ENCODE measurements at places on chromosomes 5 and 9.

- no peak for DNase-seq
Measured at GRCh38 chr5:169945831-169946261, 34.4 kb downstream of the INSYN2B start.

DNA sequence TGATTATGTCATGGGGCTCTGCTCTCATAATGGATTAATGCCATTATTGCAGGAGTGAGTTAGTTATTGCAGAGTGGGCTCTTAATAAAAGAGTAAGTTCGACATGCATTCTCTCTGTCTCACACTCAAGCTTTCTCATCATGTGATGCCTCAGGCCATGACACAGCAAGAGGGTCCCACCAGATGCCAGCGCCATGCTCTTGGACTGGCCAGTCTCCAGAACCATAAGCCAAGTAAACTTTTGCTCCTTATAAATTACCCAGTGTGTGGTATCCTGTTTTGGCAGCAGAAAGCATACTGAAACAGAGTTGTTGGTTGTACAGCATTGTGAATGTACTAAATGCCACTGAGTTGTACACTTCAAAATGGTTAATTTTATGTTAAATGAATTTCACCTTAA is 138.1 kb downstream of the MYO10 start:
- no peak for DNase-seq

- no peak for DNase-seq
Measured at GRCh38 chr5:67581203-67581602, 384.6 kb upstream of the CD180 start.

- no peak for DNase-seq
Measured at GRCh38 chr5:6220346-6221088, 157.8 kb downstream of the MED10 start.

- DNase-seq, result no peak
Measured at GRCh38 chr9:137161558-137162486, 8.0 kb downstream of the LRRC26 start.

DNA sequence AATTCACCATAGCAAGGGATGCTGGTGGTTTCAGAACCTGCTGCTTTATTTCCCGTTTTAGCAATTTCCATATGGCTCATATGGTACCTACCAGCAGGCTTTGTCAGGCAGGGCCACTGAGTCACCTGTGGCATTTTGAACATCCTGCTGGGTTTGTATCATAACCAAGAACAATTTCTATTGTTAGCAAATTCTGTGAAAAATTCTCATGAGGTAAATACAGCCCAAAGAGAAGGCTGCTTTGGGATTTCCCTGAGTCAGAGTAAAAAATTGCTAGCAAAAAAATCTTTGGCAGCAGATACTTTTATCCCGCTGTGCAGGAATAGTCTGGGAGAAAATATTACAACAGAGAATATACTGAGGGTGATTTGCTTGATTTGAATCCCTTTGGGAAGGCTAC is 52.7 kb downstream of the PRR16 start:
- DNase-seq, result no peak

- no peak for DNase-seq
Measured at GRCh38 chr5:69368458-69369339, 621 bp downstream of the AK6 start.

DNA sequence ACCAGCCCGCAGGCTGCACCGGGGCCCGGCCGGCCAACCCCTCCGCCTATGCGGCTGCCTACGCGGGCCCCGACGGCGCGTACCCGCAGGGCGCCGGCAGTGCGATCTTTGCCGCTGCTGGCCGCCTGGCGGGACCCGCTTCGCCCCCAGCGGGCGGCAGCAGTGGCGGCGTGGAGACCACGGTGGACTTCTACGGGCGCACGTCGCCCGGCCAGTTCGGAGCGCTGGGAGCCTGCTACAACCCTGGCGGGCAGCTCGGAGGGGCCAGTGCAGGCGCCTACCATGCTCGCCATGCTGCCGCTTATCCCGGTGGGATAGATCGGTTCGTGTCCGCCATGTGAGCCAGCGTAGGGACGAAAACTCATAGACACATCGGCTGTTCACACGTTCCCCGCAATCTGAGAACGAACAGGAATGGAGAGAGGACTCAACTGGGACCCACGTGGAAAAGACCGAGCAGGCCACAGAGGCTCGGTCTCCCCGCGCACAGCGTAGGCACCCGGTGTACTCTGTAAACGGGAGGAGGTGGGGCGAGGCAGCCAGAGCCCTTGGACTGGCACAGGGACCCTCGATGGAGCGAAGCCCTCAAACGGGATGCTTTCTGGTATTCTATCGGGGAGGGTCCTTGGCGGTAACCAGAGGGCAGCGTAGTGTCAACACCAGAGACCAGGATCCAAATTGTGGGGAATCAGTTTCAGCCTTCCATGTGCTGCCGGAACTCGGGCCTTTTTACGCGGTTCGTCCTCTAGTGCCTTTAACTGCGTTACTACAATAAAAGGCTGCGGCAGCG is 1.9 kb downstream of the FOXE1 start:
- no peak for DNase-seq

DNA sequence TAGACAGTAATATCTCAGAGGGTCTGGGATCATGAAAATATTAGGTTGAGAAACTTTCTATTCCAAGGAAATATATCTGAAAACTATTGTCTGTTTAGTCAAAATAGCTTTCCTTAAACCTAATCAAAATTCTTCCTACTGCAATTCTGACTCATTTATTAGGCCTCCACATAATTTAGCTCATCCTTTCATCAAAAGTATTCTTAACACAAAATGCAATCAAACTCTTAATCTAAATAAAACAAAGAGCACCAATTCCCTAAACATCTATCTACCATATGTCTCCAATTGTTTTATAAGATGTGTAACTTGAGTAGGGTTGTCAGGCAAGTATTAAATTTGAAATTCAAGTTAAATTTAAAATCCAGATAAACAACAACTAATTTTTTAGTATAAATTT is 142.1 kb downstream of the PLK2 start:
- no peak for DNase-seq

- DNase-seq, result no peak
Measured at GRCh38 chr5:108581026-108581425, 166.7 kb upstream of the FER start.

DNA sequence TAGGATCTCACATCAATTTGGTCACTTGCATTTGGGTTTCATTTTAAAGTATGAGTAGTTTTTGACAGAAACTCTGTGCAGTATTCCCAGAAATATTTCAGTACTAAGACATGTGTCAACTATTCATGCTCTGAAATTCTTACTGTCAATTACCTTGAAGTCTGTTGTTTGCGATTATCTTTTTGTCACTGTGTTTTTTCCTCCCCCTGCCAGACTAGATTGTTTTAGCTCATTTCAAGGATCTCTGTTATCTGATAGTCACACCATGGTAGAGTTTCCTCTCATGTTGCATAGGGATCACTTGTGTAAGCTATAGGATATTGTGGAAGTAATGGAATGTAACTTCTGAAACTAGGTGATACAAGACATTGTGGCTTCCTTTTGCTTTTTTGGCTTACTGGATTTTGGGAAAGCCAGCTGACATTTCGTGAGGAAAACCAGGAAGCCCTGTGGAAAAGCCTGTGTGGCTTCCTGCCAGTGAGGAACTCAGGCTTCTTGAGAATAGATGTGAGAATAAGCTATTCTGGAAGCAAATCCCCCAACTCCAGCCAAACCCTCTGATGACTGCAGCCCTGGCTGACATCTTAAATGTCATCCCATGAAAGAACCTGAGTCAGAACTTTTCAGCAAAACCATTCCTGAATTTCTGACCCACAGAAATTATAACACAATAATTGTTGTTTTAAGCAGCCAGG is 122.2 kb downstream of the FGF10 start:
- DNase-seq, result no peak

DNA sequence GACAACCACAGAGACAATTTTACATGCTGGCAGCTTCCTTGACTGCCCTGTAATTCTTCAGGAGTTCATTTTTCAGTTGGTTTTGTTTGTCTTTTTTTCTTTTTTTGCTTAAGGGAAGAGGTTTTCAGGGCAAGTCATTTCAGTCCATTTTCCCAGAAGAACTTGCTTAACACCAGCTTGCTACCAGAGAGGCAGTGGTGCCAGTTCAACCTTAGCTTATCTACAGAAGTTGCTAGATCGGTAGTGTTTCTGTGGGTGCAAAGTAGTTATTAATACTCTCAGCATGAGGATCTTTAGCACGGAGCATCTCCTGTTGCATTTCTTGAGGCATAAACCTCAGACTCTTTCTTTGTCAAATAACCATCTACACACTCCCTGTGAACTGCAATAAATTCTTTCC is 1.1 kb downstream of the SPEF2 start:
- no peak for DNase-seq

GRCh38 chr5:95881833-95882232 is 59.3 kb upstream of the GLRX start:
- DNase-seq, result no peak

DNA sequence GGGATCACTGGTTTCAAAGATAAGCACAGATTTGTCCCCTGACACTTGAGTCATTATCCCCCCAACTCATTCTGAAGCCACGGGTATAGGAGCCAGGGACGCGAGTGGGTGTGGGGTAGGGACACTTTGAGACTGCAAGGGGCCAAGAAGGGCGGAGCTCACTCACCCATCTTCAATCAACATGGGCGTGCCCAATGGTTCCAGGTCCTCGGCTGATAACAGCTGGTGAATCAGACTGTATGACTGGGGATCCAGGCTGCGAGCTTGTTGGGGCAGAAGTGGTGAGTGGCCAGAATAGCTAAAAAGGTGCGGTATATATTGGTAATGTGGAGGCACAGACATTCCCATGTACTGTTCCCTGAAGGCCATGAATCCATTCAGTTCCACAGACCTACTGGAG is 30.7 kb upstream of the NR5A1 start:
- DNase-seq, result no peak

DNA sequence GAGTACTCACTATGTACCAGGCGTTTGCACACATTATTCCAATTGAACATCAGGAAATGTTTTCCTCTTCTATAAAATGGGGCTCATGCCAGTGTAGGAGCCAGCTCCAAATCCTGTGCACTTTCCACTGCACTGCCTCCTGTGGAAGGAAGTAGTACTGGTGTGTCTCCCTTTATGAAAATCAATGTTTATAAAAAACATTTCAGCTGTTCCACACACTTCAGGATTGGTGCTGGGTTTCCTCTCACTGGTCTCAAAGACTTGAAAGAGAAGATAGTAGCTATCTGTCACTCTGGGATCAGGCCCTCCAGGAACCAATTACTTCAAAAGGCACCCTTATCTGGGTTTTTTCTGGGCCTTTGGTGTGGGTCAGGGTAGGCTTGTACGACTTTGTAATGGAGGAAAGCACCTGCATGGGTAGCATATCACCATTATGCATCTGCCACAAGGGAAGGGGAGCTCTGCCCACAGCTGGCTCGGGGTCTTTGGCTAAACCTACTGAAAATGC is 32.5 kb downstream of the RAB14 start:
- no peak for DNase-seq

DNA sequence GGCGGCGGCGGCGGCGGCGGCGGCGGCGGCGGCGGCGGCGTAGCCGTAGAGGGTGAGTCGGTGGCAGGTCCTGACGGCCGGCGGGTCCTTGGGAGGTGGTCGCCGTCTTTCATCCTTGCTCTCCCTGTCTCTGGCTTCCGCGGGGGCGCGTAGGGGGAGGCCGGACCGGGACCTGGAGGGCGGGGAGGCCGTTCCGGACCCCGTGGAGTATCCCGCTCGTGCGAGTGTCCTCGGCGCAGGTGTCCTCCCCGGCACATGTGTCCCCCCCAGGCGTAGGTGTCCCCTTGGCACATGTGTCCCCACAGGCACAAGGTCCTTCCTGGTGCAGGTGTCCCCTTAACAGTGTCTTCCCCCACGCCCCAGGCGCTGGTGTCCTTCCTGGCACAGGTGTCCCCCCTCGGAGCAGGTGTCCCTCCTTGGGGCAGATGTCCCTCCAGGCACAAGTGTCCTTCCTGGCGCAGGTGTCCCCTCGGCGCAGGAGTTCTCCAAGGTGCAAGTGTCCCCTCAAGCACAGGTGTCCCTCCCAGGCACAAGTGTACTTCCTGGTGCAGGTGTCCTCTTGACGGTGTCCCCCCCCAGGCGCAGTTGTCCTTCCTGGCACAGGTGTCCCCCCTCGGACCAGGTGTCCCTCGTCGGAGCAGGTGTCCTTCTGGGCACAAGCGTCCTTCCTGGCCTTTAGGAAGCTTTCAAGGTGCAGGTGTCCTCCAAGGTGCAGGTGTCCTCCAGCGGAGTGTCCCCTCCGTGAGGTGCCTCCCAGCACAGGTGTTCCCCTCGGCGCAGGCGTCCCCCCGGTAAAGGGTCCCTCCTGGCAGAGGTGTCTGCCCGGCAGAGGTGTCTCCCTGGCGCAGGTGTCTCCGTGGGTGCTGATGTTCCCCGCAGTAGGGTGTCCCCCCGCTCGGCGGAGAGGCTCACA is 519 bp downstream of the EXOC3 start:
- DNase-seq, result no peak

DNA sequence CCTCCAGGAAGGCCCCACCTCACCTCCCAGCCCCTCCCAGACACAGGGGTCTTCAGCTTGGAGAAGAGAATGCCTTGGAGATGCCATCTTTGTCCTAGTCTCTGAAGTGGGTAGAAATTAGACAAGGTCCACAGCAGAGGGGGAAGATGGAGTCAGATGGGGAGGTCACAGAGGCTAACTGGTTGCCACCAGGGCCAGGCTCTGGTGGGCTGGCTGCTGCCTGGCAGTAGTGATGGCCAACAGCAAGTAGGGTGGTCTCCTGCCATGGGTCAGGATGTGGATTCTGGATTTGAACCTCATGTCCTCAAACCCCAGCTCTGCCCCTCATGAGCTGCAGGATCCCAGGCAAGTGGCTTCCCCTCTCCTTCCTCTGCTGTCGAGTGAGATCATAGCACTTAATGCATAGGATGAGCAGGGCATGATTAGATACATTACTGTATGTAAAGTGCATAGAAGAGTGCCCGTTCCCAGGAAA is 38.7 kb upstream of the NEK6 start:
- no peak for DNase-seq

DNA sequence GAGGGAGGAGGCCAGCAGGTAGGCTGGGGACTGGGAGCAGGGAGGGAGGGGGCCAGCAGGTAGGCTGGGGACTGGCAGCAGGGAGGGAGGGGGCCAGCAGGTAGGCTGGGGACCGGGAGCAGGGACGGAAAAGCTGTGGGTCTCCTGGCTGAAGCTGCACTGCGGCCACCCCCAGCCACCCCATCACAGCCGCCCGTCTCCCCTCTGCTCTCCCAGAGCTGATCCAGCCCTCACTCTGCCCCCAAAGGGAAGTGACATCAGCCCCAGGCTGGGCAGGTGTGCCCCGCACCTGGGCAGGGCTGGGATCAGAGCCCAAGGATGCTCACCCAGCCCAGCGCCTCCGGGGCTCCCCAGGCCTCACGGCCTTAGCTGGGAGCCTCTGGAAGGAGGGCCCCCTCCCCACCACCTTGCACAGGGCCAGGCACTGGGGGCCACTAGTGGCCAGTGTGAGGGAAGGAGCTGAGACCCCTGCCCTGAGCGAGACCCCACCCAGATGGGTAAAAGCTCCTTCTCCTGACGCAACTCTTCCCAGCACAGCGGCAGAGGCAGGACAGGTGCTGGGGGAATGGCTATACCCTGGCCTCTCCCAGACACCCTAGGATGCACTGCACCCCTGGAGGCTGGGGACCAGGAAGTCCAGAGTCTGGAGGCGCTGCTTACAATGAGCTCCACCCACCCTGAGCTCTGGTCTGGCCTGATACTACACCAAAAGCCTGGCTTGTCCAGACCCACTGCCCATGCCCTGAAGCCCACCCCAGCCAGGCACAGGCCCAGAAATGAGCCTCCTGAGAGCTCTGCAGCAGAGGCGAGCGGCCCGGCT is 11.6 kb downstream of the AGPAT2 start:
- no peak for DNase-seq

- DNase-seq, result no peak
Measured at GRCh38 chr9:120413121-120414048, 166.6 kb downstream of the CDK5RAP2 start.
